ENCODE measurements at places on chromosomes 6 and 20.

DNA sequence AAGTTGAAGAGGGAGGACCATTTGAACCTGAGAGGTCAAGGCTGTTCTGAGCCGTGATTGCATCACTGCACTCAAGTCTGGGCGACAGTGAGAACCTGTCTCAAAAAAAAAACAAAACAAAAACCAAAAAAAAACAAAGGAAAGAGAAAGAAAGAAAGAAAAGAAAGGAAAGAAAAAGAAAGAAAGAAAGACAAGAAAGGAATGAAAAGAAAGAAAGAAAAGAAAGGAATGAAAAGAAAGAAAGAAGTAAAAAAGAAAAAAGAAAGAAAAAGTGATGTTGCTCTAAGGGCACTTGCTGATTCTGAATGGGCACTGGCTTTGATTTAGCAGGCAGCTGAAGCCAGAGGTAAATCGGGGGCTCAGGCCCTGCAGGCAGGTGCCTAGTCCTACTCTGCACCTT, 161.0 kb downstream of the MCHR2 start:
- DNase-seq: no peak

GRCh38 chr6:141463237-141463977, 669.3 kb upstream of the GJE1 start:
- peak; percentile 11 for DNase-seq

- no peak for DNase-seq
These were observed 33.3 kb downstream of the BPIFB4 start for GRCh38 chr20:33112547-33113386.

- peak; percentile 18 for DNase-seq
These were observed 123.3 kb upstream of the COL21A1 start for GRCh38 chr6:56370561-56371211.

DNA sequence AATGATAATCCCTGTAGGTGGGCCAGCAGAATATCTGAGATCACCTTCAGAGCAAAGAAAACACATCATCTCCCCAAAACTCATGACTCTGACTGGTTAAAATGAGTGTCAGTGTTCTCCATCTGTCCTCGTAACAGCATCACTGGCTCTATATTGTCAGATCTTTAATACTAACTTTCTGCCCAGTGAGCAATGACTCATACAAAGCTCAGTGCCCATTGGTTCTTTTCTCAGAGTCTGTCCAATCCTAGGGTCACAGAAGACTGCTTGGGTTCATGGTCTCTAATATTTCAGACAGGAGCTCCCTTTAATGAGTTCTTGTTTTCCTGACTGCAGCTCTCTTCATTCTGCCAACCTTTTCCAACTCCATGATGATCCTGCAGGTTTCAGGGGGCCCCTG, 36.4 kb downstream of the HLA-DPB1 start:
- DNase-seq: peak; percentile 83

DNA sequence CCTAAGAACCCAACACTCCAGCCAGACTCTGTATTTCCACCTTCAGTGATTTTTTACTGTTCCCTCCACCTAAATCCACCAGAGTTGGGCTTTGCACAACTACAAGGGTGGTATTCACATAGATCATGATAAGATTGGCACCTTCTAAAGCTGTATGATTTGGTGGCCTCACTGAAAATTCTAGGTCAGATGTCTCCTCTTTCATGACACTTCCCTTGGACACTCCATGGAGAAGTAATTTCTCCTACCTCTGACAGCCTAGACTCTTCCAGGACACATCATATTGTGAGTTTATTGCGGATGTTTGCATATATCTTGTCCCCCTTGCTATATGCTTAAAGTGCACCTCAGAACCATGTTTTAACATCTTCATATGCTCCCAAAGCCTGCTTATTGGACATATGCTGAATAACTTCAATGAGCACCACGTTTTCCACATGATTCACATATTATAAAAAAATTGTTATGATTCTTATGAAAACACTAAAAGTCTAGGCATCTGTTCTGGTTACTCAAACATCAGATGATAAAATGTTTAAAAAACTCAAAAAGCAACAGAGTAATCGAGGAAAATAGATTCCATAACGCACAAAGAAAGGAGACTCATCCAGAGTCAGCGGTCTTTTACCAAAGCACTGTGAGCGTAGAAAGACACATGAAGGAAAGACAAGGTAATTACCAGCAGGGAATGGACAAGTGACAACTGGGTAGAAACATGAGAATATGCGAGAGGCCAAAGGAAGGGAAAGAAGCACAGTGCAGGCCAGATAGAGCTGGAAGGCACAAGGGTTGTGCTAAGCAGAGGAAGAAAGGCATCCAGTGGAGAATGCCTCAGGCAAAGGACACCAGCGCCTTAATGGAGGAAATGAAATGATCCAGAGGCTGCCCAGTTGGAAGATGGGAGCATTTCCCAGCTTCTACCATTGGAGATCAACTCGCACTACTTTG, 46.5 kb downstream of the KIF16B start:
- DNase-seq: no peak

DNA sequence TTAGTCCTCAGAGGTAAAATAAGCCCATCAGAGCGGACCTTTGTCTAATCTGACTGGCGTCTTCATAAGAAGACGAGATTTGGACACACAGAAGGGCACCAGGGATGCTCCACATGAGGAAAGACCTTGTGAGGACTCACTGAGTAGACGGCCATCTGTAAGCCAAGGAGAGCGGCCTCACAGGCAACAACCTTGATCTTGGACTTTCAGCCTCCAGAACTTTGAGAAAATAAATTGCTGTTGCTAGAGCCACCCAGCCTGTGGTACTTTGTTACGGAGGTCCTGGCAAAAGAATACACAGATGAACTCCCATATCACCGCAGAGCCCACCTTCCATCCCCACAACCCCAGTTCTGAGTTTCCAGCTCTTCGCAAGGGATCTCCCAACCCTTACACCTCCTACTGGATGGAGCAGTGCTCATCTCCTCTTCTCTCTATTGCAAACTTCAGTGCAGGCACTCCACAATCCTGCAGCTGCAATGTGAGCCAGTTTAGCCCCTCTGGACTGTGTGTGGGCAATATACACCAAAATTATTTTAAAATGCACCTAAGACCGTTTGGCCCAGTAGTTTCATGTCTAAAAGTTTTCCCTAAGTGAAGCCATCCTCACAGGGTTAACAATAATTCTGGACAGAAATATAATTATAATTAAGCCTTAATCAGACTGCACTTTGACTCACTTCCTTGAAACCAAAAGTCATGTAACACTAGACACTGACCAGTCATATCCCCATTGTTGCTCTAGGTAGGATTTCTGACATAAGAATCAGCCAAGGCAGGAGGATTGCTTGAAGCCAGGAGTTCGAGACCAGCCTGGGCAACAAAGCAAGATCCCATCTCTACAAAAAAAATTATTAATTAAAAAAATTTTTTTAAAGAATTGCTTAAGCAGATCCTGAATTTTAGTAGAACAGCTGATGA, 8.8 kb upstream of the TRIM31 start:
- DNase-seq: no peak

Data from GM10248 (cell line).